Esophagus squamous epithelium (tissue), 5 donors: ENCODE measurements at places on chromosomes 11 and 22.

DNA sequence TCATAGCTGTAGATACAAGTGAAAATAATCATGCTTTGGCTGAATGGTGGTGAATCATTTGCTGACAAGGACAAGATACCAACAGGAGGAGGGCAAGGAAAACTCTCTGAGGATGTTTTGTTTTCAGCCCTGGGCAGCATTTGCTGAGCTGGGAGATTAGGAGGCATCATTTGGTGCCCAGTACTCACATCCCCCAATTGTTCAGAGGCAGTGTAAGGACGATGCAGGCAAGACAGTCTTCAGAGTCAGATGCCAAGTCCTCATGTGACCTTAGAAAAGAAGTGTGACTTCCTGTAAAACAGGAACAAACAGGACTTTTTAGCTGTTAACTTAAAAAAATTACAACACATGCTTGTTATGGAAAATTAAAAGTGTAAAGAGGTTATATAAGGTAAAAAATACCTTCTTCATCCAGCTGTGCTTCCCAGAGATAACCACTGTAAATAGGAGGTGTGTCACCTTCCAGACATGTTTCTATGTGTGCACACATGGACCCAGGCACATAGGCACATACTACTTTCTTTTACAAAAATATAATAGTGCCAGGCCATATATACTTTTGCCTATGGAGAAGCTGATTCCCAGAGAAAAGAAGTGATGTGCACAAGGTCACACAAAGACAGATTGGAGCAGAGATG lies 18.0 kb downstream of the CNTF start:
- DNase-seq, result no peak

GRCh38 chr11:92225568-92226330 lies 1.1 kb downstream of the FAT3 start:
- DNase-seq, result no peak

- no peak for DNase-seq
These were observed 5.9 kb downstream of the TMPRSS13 start for GRCh38 chr11:117923275-117923674.

GRCh38 chr11:64892411-64892831 lies 14.0 kb upstream of the EHD1 start:
- DNase-seq, result no peak

DNA sequence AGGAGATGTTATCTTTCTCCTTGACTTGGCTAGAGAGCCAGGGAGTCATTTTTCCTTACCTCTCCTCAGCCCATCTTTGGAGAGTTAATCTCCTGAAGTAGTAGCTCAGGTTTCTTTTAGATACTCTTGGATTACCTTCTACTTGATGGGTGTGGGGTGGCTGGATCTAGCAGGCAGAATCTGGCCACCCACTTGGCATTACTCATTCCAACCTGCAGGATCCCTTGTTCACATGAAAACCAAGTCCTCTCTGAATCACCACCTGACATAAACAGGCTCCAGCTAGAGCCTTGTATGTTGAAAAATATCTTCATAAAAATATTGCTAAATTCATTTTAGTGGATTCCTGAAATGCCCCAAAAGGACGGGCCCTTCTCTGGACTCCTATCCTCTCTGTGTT lies 250.6 kb upstream of the PLET1 start:
- DNase-seq, result no peak

GRCh38 chr11:63762654-63763495 lies 5.7 kb downstream of the ZFTA start:
- no peak for DNase-seq

GRCh38 chr11:6237266-6237665 lies 1.6 kb upstream of the CNGA4 start:
- no peak for DNase-seq

DNA sequence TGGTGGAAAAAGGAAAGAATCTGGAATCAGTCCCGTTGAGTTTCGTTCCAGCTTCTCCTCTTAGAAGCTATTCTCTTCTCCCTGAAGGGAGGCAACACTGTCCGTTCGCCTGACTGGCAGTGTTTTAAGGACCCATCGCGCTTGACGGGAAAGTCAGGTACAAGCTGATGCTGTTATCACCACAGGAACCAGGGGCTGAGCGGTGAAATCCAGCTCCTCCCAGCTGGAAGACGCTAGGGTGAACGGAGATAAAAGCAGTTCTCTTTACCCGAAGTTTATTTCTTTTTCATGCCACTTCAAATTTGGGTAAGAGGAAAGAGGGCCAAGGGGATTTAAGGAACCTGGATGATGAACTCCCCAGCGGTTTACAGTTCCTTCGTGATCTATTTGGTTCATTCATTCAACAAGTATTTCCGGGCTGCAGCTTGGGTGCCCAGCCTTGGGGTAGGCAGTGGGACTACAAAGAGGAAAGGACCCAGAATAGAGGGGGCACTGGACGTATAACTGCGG lies 551 bp upstream of the DEUP1 start:
- DNase-seq, result no peak

DNA sequence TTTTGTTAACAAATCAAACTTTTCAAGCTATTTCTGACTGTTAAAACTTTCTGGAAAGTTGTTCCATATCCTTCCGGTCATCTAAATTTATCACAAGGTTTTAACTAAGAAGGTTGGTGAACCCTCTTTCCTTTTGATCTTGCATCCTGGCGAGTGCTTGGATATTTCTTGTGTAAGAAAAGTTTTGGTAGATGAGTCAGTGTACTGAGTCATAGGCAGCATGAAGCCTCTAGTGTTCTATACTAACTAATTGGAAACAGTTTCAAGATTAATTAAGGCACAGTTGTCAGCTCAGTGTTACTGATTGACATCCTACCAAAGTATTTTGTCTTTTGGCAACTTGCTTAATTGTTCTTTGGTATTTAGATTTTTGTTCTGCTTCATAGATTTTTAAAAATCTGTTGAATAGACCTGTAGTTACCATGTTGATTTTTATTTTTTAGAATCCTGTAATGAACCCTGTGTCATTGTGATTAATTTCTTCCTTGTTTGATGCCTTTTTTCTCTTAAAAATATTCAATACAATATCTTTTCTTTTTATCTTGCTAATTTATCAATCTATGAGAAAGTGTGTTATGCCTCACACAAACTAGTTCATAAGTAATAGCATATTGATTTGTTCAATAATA lies 38.0 kb downstream of the METTL15 start:
- DNase-seq, result no peak

DNA sequence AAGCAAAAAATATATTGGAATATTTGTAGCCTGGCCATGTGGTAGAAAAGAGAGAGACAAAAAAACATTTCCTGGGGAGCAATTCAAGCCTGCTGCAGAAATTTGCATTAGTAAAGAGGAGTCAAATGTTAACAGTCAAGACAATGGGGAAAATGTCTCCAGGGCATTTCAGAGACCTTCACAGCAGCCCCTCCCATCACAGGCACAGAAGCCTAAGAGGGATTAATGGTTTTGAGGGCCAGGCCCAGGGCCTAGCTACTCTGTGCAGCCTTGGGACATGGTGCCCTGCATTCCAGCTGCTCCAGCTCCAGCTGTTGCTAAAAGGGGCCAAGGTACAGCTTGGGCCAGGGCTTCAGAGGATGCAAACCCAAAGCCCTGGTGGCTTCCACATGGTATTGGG lies 46.8 kb downstream of the PGR start:
- DNase-seq, result no peak

DNA sequence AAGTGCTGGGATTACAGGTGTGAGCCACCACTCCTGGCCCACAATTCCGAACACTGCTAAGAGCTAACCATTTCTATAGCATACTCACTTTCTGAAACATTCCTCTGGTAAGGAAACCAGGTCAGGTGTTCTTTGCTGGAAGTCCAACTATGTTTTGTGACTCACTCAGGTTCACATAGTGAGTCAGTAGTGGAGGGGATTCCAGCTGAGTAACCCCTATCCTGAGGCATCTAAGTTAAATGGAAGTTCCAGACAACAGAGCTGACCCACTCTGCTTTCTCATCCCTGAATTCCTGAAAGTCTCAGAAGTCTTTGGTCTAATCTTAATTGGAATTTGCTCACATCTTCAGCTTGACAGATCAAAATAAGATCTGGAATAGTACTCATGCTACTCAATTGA lies 3.0 kb upstream of the CHRNA10 start:
- DNase-seq, result no peak

DNA sequence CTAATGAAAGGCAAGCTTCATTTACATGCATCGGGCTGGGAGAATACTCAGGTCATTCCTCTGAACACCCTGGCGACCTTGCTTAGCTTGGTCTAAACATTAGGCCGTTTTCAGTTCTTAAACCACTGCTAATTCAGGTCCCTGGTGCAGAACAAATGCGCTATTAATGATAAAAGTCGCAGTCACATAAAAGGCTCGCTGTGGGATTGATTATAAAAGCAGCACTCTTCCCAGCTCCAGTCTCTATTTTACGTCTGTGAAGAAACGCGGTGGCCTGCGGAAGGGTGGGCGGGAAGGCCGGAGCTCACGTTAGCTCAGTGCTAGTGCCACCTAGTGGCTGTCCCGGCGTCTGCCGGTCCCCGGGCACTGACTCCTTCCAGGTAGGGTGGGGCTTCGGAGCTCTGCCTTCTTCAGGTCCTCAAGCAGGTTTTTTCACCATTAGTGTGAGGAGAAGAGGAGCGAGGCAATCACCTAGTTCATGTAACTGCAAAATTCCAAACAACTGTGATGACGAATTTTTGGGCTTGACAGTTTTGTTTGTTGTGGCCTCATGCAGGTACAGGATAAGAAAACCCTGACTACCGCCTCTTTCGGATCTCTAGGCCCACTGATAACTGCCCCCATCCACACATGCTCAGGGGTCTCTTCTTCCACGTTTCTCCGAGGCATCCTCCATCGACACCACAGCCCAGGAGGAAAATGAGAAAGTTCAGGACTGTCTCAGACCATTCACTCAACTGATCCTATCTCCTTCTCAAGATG lies 66.5 kb upstream of the CLMP start:
- no peak for DNase-seq
